ENCODE measurements at places on chromosomes 16 and 17. TPM values are rescaled to one million over a fixed set of nuclear protein-coding genes. Genes with fewer than 3 reads are reported as not detected.

Gene SLC2A4
- under 0.01 TPM for total RNA-seq

Gene BCL6B
- not detected for total RNA-seq

Gene KCNJ12
- total RNA-seq, result under 0.01 TPM

Gene CCL17
- not detected for total RNA-seq

Gene TTYH2
- total RNA-seq, result 1.2 TPM

Gene CD7
- not detected for total RNA-seq

Gene CIBAR2
- not detected for total RNA-seq

Gene TAX1BP3
- 164 TPM for total RNA-seq

Gene ZNF205
- total RNA-seq, result 17.7 TPM

Gene TCAP
- 0.29 TPM for total RNA-seq

Gene CCL1
- total RNA-seq, result not detected

Gene GCGR
- total RNA-seq, result not detected

Gene CDRT15L2
- not detected for total RNA-seq

Gene TP53TG3
- total RNA-seq, result not detected

Gene SPECC1
- 155 TPM for total RNA-seq

Gene MMP28
- total RNA-seq, result 1.8 TPM

Gene NXPH3
- 1.8 TPM for total RNA-seq

Gene UNC13D
- 2.1 TPM for total RNA-seq

Gene ERBB2
- total RNA-seq, result 44.2 TPM

Gene ZG16
- not detected for total RNA-seq

Gene HSD17B2
- not detected for total RNA-seq

Gene B3GNT9
- 54.8 TPM for total RNA-seq

Gene TMEM220
- 3.3 TPM for total RNA-seq

Gene TBX21
- total RNA-seq, result not detected

Gene KRTAP1-1
- total RNA-seq, result 2.4 TPM

Gene VMP1
- total RNA-seq, result 415 TPM

Gene PPP1R27
- not detected for total RNA-seq

Gene MC1R
- total RNA-seq, result 4.7 TPM

Gene C16orf95
- total RNA-seq, result 4.0 TPM

Gene FBXL16
- total RNA-seq, result not detected
